NCI-H1105 (cell line): ENCODE measurements at places on chromosomes 3 and 15.

GRCh38 chr15:70526221-70526973 lies 237.0 kb downstream of the UACA start:
- DNase-seq = peak; percentile 97

DNA sequence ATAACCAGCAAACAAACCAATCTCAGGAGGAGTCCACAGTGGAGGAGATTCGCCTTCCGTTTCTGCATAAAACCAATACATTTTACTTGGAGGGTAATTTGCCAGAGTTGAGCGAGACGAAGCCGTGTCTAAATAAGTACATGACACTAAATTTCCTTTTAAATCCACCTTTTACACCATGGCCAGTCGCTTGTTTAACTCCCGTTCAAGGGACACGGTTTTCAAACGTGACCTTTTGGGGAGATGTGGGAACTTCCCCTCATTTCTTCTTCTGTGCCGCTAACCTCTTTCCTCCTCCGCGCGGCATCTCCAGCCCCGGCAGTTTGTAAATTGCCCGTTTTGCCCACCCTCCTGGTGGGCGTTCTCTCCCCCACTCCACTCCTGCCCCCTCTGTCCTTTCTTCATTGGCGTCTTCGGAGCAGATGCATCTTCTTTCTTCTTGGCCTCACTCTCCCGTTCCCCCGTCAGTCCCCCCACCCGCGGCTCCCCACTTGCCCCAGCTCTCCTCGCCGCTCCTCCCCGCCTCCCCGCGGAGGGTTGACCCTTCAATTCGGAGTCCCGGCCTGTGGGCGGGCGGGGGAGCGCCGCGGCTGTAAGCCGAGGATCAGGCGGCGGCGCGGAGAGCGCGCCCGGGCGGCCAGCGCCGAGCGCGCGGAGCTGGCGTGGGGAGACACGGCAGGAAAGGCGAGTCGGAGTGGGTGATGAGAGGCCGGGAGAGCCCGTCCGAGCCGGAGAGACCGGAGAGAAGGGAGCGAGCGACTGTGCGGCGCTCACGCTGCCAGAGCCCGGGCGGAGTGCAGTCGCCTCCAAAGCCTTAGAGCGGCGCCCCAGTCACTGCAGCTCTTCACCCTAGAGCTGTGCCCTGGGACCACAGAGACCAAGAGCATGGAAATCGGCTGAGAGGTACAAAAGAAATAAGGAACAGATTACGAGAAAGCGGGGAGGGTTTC lies at the start of gene NLGN1:
TSS of gene NLGN1 (plus strand) at position 584 of the 950 bp plus-strand sequence.
- peak; percentile 84 for DNase-seq

DNA sequence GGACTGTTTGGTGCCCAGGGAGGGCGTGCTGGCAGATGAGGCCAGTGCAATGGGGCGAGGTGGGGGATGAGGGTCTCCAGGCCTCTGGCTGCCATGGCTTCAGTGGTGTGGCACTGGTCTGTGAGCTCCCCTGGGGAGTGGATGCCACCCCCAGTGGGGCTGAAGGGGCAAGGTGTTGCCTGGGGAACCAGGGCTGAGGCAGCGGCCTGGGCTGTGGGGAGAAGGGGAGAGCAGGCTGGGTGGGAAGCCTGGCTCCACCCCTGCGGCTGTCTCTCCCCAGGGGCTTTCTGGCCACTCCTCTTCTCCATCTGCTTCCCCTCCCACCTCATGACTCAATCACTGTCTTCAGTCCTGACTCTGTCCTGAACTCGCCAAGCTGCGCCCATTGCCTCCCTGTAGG lies 88.4 kb upstream of the TLE3 start:
- DNase-seq = no peak

- DNase-seq = peak; percentile 84
These were observed 8.8 kb upstream of the C15orf61 start for GRCh38 chr15:67512140-67512539.

DNA sequence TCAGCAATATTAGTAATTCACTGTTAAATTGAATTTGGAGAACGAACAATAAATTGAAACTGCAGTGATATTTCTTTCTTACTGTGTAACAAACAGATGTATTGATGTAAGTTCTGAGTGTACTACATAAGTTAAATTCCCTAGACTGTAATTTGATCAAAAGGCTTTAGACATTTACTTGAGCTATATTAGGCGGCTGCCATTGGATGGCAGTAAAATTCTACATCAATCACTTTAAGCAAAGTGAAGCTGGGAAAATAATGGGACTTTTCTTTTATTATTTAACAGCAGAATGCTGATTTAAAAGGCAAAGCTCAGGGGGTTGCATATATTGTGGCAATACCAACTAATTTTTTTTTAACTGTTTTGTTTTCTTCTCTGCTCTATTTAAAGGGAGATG lies 212.6 kb upstream of the PLSCR5 start:
- peak; percentile 33 for DNase-seq

DNA sequence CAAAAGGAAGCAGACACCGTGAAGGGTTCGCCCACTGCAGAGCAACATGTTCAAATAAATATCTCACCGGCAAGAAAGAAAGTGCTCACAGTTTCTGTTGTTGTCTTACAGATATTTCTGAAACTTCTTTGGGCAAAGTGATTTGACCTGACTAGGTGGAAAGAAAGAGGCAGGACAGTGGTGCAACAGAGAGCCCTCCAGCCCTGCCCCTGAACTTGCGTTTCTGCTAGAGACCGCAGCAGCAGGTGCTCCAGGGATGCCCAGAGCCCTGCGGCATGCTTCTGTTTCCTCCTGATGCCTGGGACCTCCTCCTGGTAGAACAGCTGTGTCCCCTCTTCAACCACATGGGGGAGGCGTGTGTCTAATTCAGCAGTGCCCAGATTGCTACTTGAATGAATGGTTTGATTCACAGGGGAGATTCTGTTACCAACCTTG lies 123.4 kb downstream of the ATP10A start:
- no peak for DNase-seq

GRCh38 chr3:182201456-182202168 lies 489.9 kb downstream of the SOX2 start:
- no peak for DNase-seq

DNA sequence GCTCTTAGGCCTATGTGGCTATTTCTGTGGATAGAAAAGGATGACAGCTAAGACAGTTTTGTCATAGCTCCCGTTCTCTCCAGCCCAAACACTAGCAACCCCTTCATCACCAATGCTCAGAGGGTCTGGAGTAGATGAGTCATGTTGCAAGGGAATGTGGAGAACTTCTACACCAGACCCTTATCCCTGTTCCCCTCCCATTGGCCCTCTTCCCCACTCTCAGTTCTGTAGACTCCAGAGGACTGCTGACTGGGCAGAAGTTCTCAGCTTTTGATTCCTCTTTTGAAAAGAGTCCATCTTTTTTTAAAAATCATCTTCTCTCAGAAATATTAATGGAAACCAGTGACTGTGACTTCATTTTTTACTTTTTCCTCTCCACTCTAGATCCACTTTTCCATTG lies 2.4 kb upstream of the MYZAP start:
- no peak for DNase-seq

GRCh38 chr3:125381314-125381713 lies 6.2 kb upstream of the ZNF148 start:
- DNase-seq = no peak

GRCh38 chr3:114834175-114834940 lies 312.7 kb downstream of the ZBTB20 start:
- DNase-seq = no peak

GRCh38 chr3:127691489-127691888 lies 18.7 kb downstream of the ABTB1 start:
- DNase-seq = no peak

DNA sequence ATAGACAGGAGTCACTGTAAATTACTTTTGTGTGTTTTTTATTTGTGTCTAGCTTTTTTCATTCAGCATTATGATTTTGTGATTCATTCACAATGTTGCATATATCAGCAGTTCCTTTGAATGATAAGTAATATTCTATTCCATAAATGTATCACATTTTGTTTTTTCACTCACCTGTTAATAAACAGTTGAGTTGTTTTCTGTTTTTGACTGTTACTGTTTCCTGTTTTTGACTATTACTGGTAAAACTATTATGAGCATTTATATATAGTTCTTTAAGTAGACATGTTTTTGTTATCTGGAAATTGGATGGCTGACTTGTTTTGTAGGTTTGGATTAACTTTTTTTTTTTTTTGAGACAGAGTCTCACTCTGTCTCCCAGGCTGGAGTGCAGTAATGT lies 138.4 kb downstream of the RSRC1 start:
- no peak for DNase-seq

GRCh38 chr15:70876011-70876410 lies 16.2 kb downstream of the THAP10 start:
- DNase-seq = no peak

DNA sequence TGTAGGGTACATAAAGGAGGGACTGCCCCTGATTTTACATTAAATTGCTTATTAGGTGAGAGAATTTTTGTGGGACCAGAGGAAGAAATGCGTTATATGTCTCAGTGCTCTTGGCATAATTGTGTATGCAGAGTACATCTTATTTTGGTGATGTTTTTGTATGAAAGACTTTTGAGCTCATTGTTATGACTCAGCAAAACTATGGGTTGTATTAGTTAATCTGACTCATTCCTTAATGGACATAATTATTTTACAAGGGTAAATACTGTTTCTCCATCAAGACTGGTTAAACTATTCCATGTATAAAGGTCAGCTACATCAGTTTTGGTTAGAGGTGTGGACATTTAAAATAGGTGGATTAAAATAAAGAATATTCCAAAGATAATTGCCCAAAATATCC lies 156.8 kb downstream of the ALCAM start:
- no peak for DNase-seq

DNA sequence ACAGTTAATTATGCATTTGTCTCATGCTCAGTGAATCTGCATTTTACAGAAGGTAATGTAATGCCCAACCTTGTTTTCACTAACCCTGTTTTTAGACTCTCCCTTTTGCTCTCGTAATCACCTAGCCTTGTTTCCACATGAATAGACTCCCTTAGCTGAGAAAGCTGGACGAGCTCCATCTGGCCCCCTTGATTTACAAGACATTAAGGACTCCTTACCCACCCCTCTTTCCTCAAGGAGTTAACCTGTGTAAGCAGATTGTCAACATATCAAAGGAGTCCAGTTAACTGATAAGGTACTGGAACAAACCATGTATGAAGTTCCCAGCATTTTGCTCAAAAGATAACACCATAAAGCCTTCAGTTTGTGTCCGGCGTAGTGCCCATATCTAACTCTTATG lies 99.6 kb downstream of the VPS8 start:
- no peak for DNase-seq

DNA sequence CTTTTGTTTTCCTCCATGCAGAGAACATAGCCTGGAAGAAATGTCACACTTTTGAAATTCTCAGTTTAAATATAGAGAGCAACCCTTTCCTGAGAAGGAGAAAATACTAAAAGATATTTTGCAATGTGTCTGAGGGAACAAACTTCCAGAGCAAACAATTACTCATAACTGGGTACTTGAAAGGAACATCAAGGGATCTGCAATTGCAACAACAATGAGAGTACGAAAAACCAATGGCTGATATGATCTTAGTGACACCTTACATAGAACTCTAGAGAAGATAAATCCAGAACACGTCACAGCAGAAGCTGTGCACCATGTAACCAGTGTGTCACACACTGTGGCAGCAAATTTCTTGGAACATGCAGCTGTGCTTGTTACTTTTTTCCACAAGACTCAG lies 14.6 kb upstream of the ARPP21 start:
- DNase-seq = no peak

DNA sequence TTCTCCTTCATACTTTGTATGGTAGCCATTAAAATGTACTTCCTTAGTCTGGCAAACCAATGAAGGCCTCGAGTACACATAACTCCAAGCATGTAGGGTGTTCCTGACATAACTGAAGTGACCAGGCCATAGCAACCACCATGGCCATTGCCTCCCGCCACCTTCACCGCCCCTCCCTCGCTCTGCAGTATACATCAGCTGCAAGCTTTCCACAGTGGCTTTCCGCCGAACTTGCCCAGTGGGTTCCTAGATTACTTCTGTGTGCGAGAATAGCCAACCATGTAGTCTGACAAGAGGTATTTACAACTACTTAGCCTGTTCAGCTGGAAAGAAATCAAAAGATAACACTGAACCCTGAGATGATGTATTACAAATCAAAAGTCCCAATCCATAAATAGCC lies 3.4 kb upstream of the CTNNB1 start:
- DNase-seq = no peak

DNA sequence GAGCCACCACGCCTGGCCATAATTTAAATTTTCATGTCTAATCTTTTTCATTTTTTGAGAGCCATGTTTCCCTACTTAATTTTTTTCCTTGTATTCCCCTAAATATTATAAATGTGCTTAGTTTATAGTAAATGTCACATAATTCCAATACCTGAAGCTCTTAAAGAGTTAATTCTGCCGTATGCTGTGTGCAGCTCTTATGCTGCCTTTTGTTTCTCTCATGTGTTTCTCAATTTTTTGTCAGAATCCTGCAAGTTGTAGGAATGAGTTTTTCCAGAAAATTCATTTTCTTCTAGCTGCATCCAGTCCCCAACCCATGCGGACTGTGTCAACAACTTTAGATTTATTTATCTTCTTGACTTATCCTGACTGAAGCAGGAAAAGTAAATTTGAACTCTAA lies 90.9 kb upstream of the ROBO2 start:
- DNase-seq = no peak

- peak; percentile 73 for DNase-seq
These were observed 17.6 kb upstream of the ALDH1L1 start for GRCh38 chr3:126197854-126198584.

DNA sequence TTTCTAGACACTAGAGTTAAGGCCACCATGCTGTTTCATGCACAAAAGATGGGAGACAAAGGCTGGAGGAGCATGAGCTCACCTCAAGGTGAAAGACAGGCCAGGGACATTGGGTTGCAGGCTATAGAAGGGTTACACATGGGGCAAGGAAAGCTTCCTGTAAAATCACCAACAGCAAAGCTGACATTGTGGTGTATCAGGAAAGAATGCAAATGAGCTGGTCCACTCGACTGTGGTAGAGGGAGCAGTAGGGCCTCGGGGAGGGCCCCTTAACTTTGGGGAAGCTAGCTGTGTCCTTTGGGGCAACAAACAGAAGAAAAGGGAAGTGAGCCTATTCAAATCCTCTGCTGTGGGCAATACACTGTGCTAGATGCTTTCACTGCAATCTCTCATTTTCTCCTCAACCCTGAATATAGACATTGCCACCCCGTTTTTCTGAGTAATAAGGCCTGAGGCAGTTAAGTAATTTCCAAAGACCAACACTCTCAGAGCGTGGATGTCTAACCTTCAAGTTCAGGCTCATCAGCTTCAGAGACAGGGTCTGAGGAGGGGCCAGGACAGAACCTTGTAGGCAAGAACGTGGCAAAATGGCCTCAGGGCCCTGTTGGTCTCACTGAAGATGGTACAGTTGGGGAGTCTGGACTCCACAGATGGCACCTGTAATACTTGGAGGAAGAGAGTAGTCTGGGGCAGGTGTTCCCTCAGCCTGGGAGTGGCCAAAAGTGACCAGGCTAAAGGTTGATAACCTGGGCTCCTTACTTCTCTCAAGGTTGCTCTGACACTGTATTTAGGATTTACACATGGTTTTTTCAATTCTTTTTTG lies 24.1 kb downstream of the CX3CR1 start:
- no peak for DNase-seq

DNA sequence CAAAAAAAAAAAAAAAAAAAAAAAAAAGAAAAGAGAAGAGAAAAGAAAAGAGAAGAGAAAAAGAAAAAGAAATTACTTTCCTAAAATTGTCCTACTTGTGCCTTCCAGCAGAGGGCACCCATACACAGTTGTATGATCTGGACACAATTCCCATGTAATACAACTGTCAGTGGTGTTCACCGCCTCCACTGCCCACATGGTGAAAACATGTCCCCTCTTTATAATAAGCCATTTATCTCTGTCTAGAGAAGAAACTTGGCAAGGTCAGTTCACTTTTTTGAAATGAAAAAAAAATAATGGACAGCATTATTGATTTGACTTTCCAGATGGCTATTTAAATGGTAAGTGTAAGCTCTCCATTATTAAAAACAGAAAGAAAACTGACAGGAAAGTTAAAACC lies 459.4 kb downstream of the GBE1 start:
- peak; percentile 19 for DNase-seq
